Activated T-helper 9 cell treated with anti-CD3 and anti-CD28 coated beads, Interleukin-2, amount 50 U/mL, for 16 hours (primary cell): ENCODE measurements at places on chromosomes 2 and 18.

DNA sequence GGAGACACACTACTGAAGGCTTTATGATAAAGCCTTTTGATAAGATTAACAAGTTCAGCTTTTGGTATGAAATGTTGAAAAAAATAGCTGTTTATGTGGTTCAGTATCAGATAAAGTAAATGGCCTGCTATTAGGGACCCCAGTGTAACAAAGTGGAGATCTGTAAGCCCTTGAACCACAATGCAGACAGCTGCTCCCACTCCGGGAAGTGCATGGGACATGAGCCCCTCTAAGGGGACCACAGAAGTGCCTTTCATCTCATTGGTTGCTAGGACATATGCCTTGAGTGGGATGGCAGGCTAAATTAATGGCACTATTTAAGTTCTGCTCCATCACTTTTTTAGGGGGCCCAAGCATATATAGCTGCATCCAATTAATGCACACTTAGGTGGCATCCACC, 167.6 kb upstream of the SOX11 start:
- DNase-seq, result no peak

DNA sequence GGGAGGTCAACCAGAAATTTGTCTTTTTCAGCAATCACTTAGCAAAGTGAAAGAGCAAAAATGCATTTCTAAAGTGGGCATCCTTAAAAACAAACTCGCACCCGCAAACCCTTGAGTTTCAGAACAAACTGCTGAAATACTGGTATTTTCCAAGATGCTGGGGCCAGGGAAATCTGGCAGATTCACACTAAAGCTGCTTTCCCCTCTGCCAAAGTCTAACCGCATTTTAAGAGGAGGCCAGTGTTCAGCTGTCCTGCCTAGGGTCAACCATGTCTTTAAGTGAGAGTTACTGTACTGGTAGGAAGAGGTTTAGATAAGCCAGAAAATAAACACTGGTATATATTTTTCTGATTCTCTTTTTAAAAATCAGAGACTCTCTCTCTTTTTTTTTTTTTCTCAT, 55.9 kb downstream of the ACVR1 start:
- no peak for DNase-seq

- DNase-seq, result no peak
Observed at GRCh38 chr2:75098856-75099255, 100.5 kb downstream of the TACR1 start.

DNA sequence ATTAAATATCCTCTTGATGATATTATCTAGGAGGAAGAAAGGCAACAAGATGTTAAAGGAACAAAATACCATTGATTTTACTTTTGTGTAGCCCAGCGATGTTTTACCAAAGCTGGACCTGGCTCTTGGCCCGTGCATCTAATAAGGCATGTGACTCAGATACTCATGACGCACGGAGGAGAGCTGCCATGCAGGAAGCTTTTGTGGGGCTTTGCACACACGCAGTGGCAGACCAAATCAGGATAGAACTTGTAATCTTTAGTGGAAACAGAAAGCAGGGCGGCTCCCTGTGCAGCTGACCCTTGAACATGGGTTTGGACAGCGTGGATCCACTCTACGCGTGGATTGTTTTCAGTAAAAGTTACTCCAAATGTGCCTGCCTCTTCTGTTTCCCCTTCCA, 190.0 kb downstream of the NAPG start:
- DNase-seq, result no peak

DNA sequence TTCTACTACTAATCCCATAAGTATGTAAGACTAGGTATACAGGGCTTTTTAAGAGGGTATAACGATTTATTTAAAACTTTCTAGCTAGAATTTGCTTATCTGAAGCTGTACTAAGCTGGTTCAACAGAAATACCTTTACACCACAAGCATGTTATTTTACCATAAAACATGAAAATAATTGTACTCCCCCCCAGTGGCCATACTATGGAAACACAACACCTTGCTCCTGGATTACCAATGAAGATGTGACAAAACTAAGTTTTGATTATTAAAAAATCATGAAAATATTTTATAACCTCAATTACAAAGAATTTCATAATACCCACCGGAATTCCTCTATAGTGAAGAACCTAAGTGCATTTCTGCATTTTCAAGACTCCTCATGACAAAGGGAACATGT, 27.3 kb downstream of the LPIN2 start:
- DNase-seq, result no peak

GRCh38 chr2:159065313-159065712, 96.9 kb downstream of the TANC1 start:
- DNase-seq, result no peak

- no peak for DNase-seq
Observed at GRCh38 chr2:15259356-15259756, 301.8 kb downstream of the NBAS start.

GRCh38 chr2:74481961-74482800, 617 bp downstream of the CCDC142 start:
- DNase-seq, result peak; percentile 44

GRCh38 chr2:119583291-119583690, 39.0 kb downstream of the CFAP221 start:
- DNase-seq, result no peak

DNA sequence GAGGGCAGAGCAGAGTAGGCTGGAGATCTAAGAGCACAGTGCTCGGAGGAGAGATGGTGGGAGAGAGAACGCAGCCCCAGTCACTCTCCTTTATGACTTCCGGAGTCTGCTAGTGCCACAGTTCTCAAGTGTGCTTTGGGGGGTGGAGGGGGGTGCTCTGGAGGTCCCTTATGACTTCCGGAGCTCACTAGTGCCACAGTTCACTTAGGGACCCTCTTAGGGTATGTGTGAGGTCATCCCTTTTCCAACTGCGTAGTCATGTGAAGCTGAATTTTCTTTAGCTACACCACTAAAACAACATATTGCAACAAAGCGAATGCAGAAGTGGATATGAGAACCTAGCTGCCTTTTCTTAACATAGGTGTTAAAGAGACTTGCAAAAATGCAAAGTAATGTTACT, 153.7 kb upstream of the KCTD1 start:
- DNase-seq, result no peak

DNA sequence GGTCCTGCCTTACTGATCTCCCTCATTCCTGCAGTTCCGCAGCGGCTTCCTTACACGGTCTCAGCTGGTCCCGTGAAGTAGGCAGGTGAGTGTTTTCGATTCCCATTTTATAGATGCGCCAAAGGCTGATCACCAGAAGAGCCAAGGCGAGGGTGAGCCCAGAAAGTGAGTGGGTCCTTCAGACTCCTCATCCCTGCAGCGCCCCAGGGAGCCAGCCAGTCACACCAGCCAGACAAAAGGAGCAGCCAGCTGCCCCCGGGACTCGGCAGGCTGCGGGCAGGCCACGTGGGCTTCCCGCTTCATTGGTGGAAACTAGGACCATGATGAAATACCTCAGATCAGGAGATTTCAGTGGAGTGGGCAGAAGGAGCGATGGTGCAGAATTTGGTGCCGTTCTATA, 85.9 kb downstream of the SMAD7 start:
- DNase-seq, result no peak

GRCh38 chr2:24852431-24853020, 59.3 kb downstream of the CENPO start:
- no peak for DNase-seq

DNA sequence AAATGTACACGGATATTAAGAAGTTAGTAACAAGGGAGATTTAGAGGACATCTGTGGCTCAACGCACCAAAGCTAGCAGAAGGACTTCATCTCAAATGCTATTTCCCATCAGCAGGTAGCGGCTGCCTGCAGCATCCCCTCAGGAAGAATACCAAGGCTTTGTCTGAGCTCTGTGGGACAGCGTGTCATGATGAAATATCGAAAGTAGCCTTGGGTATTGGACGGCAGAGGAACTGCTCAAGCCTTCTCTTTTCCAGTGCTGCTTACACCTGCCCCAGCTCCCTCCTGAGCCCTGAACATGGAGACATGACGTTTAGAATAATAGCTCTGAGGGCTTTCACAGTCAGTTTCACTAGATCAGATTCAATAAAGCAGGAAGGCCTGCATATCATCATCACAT, 241.6 kb downstream of the SUCLG1 start:
- no peak for DNase-seq

DNA sequence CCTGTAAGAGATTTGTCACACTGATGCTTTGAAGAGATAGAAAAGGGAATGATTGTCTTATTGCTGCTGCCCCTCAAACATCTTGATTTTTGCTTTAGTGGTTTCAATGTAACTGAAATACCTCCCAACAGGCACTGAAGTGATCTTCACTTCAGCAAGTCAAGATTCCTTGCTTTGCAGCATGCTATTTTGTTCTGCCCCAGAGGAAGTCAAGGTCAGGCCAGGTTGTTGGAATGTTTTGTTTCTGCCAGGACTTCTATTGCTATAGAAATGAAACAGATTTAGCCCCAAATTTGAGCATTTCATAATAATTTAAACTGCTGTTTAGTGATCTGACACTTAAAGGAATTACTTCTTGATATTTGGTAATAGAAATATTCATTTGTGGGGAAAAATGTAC, 277.6 kb downstream of the ZNF804A start:
- DNase-seq, result no peak

GRCh38 chr2:194346193-194346592, 1310.8 kb upstream of the SLC39A10 start:
- DNase-seq, result no peak

- no peak for DNase-seq
Observed at GRCh38 chr18:26894426-26894825, 28.9 kb upstream of the AQP4 start.

- no peak for DNase-seq
Observed at GRCh38 chr2:145268931-145269330, 749.0 kb upstream of the ZEB2 start.

- no peak for DNase-seq
Observed at GRCh38 chr2:10424051-10424450, 24.1 kb downstream of the ODC1 start.

DNA sequence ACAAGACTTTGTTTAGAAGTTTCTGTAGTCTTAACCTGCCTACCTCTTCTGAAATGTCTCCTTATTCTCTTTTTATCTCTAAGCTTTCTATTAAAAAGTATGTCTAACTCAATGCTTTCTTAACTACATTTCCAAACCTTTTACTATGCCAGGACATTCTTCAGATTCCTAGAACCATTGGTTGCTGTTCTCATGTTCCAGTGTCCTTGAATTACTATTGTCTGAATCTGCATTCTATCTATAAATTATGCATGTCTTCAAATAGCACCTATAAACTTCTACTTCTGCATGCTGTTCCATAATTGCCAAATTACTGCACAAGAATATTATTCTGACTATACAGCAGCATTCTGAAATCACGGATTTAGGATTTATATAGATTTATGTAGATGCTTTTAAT, 166.0 kb upstream of the VWC2L start:
- DNase-seq, result no peak

GRCh38 chr2:138718405-138718804, 61.8 kb downstream of the NXPH2 start:
- no peak for DNase-seq
